T-helper 2 cell (primary cell): ENCODE measurements at places on chromosomes 12 and 14.

- no peak for DNase-seq
Observed at GRCh38 chr12:71846322-71846940, 6.9 kb downstream of the TBC1D15 start.

- DNase-seq = no peak
Observed at GRCh38 chr12:14975457-14975856, 2.6 kb downstream of the PDE6H start.

DNA sequence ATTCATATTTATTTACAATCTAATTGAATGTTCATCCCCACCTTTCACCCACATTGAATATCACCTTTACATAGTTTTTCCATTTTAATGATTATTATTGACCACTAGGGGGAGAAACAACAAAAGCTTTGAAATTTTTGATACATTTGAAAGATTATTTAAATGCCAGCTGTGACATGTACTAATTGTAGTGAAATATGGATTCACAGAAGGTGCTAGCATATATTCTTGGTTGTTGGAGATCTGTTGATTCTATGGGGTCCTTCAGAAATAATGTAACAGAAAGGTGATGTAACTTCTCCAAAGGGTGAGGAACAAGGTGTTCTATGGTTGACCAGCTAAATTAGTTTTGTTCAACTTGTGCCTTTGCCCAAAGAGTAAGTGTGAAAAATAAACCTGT lies 22.4 kb upstream of the GPR33 start:
- DNase-seq = no peak

DNA sequence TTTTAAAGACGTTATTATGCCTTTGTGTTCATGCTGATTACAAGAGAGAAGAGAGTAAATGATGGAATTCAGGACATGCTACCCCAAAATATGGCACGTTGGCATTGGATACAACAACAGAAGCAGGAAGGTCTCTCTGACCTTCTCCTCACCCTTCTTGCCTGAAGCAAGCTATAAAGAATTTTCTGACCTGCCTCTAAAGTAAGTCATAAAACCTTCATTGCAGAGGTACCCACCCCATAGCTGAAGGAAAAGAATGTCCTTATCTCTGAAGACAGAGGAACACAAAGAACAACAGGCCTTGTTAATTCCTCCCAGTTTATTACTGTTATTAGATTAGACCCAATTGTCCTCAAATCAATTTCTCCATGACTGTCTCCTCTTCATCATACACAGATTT lies 176.2 kb downstream of the FBXL14 start:
- DNase-seq = no peak

DNA sequence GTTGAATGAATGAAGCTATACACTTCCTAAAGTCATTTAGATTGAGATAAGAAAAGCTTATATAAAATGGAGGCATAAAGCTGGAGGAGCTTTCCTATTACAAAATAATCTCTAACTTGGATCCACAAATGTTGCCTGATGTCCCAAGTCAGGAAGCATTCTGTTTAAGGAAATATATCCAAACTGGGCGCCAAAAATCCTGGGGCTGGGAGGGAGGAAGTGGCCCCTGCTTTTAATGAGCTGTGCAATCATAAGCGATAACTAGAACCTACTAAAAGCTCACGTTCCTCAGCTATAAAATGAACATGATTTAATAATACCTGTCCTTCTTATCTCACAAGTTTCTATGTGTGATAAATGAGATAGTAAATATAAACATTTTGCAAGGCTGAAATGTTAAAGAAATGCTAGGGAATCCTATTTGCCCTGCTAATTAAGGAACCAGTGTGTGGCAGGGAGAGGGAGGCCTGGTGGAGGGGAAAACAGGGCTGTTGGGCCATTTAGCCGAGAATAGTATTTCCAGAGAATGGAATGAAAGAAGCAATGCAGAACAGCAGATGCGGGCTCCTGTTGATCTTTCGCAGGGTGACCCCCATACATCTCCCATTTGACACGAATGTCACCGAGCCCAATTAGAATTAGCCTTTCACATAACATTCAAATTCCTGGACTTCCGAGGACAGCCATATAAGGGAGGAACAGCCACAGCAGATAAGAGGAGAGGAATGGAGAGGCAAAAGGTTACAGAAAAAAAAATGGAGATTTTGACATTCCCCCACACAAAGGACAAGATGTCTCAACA lies 25.9 kb downstream of the DUSP6 start:
- DNase-seq = no peak

GRCh38 chr12:105759149-105759548 lies 379.6 kb downstream of the NUAK1 start:
- DNase-seq = no peak

DNA sequence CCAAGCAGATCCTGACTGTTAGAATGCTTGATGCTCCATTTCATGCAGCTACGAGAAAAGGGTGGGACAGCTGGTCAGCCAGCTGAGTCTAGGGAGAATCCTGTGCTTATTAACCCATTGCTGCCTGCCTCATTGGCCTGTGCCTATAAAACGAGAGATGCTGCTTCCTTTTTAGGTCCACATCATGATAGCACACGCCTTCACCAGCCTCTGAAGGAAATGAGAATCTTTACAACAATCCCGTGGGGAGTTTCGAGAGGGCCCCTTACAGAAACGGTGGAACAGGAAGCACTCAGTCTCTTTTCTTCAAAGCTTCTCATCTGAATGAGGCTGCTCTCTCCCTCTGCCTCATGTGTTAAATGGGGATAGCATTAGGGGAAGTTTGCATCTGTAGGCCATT lies 147.3 kb upstream of the RFLNA start:
- no peak for DNase-seq

- DNase-seq = no peak
Observed at GRCh38 chr12:8867009-8867408, 44.6 kb downstream of the A2ML1 start.

DNA sequence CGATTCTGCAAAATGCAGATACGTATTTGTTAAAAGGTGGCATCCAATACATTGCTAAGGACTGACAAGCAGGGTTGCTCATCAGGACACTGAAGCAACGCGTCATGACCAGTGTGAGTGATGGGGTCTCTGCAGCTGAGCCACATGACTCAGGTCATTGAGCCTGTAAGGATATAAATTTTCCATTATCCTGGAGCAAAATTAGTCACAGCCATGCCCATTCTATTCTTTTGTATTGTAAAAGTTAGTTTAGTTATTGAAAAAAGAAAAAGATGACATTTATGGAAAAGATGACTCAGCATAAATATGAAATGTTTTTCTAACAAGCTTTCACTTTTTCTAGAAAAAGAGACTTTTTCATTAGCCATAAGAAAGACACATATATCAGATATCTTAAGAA lies 268.0 kb upstream of the TMEM132C start:
- no peak for DNase-seq

DNA sequence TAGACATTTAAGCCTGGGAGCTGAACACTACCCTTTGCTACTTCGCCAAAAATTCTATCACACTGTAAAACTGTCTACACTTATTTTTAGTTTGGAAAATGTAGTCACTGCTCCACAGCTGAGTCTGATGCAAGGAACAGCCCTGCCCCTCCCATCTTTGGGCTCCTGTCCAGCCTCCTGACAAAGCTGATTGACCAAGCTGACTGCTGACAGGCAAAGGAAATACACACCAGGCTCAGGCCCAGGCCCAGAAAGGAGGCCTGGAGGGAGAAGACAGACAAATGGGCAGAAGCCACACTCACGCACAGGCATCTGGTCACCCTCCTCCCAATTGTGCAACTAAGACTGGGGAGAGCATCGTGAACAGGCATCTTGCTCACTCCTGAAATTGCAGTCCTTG lies 55.3 kb downstream of the ISCA2 start:
- DNase-seq = no peak

DNA sequence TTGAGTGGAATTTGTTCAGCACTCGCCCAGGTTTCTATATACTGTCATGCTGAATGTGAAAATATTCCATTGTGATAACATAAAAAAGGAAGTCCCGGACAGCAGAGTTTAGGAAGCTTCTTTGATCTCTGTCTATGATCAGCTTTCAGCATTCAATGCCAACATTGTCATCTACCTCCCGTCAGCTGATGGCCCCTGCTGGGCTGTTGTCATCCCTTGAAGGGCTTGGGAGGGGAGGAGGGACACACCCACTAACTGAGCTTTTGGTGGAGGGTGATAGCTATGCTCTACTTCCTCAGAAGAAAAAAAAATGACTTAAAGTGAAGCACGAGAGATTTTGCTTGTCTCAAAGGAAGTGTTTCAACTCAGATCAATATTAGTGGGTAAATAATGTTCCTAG lies 4.7 kb upstream of the KRT77 start:
- DNase-seq = peak; percentile 41

DNA sequence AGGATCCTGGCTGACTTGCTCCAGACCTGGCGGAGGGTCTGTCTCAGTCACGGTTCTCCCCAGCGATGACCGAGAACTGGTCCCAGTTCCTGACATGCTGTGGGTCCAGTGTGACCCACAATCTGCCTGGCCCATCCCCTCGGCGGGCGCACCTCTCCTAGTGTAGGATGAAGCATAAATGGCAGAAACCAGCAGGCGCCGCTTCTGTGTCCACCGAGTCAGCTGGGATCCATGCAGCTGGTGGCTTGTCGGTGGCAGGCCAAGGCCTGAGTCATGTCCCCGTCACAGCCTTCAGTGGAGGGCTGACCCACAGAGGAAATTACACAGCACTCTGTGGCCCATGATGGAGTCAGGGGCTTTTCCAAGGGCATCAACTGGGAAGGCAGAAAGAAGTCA lies 38.5 kb downstream of the NFKBIA start:
- no peak for DNase-seq

DNA sequence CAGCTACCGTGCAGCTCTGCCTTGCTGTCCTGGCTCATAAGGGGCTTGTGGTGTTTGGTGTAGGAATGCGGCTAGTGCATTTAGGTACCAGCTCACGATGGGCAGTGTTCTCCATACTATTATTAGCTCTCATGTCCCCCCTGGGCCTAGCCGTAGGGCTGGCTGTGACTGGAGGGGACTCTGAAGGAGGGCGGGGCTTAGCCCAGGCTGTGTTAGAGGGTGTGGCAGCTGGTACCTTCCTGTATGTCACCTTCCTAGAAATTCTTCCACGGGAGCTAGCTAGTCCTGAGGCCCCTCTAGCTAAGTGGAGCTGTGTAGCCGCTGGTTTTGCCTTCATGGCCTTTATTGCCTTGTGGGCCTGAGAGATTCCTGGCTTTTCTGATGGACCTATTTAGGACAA lies 2.1 kb downstream of the SLC39A2 start:
- no peak for DNase-seq

GRCh38 chr12:6606331-6607131 lies 648 bp downstream of the CHD4 start:
- DNase-seq = peak; percentile 35

DNA sequence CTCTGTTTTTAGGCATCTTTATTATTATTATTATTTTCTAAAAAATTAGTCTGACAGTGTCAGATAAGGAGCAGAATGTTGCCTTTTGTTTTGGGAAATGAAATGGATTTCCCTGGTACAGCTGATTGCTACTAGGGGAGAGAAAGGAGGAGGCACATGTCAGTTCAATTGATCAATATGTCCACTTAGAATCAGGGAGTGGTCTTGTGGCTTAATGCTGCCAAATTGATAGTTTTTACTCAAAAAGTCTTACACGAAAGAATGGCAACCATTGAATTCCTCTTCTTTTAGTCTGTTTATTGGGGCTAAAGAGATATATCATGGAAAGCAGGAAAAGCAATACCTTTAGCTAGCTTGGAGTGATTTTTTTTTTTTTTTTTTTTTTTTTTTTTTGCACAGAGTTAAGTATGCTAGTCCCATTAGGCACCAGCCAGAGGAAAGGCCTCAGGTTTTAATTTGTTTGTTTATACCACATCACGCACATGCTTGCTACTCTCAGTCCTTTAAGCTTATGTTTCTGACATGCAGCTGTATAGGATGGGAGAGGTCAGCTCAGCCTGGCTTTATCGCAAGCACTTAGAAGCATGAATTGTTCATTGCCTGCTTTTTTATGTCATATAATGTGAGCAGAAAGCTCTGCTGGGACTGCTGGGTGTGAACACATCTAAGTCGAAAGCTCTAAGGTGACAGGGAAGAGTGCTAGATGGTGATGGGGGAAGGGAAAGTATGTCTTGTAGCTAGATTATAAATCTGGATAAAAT lies 1.4 kb downstream of the AKAP6 start:
- DNase-seq = no peak

DNA sequence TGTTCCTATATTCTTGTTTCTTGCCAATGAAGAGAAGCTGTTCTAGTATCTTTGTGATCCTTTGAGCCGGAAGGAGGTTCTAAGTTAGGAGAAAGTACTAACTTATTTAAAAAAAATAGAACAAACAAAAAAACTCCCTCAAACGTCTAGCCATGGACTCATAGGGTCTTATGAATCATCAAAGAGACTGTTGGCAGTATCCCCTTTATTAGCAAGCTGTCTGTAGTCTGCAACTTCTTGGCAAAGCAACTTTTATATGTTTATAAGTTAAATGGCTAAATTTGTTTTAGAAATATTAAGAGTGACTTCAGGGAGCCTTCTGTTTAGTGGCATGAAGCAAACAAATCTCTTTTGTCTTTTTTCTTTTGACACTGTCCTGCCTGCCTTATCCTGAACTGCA lies 291.9 kb downstream of the FUT8 start:
- no peak for DNase-seq

- no peak for DNase-seq
Observed at GRCh38 chr14:101234999-101235334, 326.3 kb upstream of the DIO3 start.

GRCh38 chr14:24224618-24225071 lies 7.5 kb downstream of the NEDD8 start:
- no peak for DNase-seq

DNA sequence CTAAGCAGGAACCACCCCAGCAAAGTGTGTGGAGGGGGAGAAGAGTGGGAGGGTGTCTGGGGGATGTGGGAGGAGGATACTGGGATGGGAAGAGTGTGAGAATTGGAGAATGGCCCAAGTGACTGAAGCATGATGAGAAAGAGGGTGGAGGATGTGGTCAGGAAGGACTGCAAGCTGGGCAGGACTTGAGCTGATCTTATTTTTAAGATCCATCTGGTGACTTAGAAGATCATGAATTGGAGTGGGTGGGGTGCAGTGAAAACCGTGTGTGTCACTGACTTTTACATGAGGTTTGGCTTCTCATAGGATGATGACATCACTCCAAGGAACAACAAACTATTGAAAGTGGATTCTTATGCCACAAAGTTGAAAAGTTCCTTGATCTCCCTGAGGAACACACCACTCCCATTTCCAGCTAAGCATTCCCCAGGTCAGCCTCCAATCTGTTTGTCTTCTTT lies 287.5 kb downstream of the GALC start:
- no peak for DNase-seq

DNA sequence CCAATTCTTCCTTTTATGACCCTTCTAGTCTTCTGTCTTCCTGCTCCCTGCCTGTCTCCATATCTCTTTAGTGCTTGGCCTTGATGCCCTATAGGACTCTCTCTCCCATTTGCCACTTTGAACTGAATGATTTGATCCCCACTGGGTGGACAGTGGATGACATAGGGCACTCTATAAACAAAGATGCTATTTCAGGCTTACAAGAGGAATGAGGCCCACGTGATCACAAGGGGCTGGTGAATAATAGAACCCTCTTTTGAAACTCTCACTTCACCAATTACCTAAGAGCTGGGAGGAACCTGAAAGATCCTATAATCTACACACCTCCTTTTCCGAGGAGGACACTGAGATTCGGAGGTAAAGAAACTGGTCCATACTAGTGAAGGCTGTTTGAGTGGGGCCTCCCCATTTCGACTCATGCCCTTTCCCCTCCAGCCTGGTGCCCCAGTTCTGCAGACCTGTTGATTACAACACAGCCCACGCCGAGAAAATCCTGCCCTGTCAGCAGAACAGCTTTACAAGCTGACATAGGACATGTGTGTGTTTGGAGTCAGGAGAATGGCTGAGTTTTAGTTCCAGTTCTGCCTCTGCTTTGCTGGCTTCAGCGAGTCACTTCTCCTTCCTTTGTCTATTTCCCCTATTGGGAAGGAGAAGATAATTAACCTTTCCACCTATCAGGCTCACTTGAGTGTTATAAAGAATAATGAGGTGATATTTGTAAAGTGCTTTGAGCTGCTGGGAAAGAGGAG lies 400.3 kb downstream of the ZFP36L1 start:
- DNase-seq = no peak
